ENCODE measurements at places on chromosomes 7 and 10. TPM values are rescaled to one million over a fixed set of nuclear protein-coding genes. Genes with fewer than 3 reads are reported as not detected.

PLEKHS1 gene
- not detected for total RNA-seq

ADGRA1 gene
- not detected for total RNA-seq

FXYD4 gene
- not detected for total RNA-seq

DNA sequence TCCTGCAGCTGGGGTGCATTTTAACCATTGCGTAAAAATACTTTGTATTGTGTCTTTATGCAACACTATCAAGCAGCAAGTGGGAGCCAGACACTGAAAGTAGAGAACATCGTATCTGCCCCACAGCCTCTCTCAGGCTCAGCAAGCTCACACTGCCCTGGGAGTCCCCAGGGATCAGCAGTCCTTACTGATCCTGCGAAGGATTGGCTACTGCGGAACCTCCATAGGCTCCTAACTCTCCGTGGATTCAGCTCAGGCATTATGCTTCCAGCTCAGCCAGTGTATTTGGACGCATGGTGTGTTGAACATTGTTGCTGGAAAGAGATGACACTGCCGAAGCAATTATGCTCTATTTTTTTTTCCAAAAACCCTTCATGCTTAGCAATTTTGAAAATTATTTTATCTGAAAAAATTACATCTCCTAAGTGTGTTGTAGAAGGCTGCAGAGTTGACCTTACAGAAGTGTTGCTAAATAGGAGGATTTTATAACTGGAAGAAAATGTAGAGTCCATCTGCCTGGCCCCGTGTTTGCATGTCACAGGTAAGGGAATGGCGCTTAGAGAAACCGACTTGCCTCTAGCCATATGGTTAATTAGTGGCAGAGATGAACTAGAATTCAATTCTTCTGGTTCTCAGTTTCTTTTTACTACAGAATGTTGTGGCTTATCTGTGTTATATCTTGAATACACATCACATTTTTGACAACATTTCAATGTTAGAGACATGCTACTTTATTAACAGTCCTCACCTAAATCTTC lies 276.4 kb upstream of the COBL start:
- no peaks in the 10 kb centered on the region for H3K27me3 ChIP-seq
- no peak overlapping the region for H3K27ac ChIP-seq
- no peaks in the 10 kb centered on the region for H3K4me1 ChIP-seq

GRCh38 chr10:25813511-25813910 lies 120.5 kb upstream of the MYO3A start:
- no peak for DNase-seq
- no peaks in the 10 kb centered on the region for H3K4me1 ChIP-seq
- no peaks in the 10 kb centered on the region for H3K36me3 ChIP-seq
- no peak overlapping the region for H3K27ac ChIP-seq
- no peaks in the 10 kb centered on the region for H3K27me3 ChIP-seq

GRCh38 chr7:153698046-153698445 lies 354.2 kb upstream of the DPP6 start:
- H3K4me1 ChIP-seq = no peaks in the 10 kb centered on the region
- H3K27ac ChIP-seq = no peak overlapping the region
- no peaks in the 10 kb centered on the region for H3K27me3 ChIP-seq
- DNase-seq = no peak

Measured in activated CD8-positive, alpha-beta T cell treated with anti-CD3 and anti-CD28 coated beads, Interleukin-2, amount 10 ng/mL, durations not matched to agents 7 days and 5 days (primary cell).